ENCODE measurements at places on chromosomes 12 and 14. TPM values are rescaled to one million over a fixed set of nuclear protein-coding genes. Genes with fewer than 3 reads are reported as not detected.
A peak's percentile ranks its signal among the peaks of the same experiment; 100 is the strongest.

DNA sequence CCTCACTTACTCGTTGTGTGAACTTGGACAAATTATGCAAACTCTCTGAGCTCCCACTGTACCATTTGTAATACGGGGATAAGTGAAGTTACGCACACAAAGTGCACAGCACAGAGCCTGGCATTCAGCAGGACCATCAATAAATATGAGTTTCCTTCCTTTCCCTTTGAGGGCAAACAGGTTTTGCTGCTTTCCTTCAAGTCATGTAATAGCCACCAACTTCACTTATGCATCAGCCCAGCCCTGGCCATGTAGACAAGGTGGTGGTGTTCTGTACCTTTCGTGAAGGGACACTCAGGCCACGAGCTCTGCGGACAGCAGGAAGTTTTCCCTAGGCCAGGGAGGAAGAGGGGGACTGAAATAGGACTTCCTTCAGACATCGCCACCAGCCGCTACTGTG lies 272.7 kb downstream of the CACNA1C start:
- H3K4me1 ChIP-seq: peaks cover 17% of the 10 kb centered on the region
- H3K27me3 ChIP-seq: no peaks in the 10 kb centered on the region

GRCh38 chr14:75845136-75845804 lies 136.5 kb downstream of the TGFB3 start:
- no peak for DNase-seq
- no peak overlapping the region for H3K27ac ChIP-seq
- H3K4me1 ChIP-seq: peaks cover 40% of the 10 kb centered on the region
- no peaks in the 10 kb centered on the region for H3K27me3 ChIP-seq
- H3K36me3 ChIP-seq: peaks cover 10% of the 10 kb centered on the region

DNA sequence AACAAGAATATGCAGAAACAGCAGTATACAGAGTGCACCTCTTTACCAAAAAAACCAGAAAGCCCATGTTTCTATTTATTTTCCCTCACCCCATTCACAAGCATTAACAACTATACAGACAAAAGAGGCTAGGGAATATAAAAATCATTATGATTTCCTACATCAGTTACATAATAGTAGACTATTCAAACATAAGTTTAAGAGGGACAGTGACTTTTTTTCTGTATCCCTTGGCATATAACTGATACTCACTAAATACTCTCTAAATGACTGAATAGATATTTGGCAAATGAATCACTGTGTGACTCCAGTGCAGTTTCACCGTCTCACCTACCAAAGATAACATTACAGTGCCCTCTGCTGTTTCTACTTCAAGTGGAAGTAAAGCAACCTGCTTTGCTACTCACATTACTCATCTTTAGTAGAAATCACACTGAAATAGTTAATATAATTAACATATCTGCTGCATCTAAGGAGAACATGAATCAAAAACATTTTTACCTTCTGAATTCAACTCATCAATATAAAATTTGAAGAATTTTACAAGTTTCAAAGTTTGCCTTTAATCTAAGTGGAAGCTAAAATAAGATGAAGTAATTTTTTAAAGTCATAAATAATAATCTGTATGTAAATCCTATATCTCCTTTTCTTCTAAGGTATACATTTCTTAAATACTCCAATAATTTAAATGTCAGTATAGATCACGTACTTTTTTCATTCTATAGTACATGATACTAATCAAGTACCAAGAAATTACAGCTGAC lies 103.8 kb downstream of the OSBPL8 start:
- DNase-seq: peak; percentile 92
- no peaks in the 10 kb centered on the region for H3K27me3 ChIP-seq
- H3K27ac ChIP-seq: peak overlapping the region; percentile 74
- peaks cover 49% of the 10 kb centered on the region for H3K4me1 ChIP-seq
- peaks cover 8% of the 10 kb centered on the region for H3K36me3 ChIP-seq

DNA sequence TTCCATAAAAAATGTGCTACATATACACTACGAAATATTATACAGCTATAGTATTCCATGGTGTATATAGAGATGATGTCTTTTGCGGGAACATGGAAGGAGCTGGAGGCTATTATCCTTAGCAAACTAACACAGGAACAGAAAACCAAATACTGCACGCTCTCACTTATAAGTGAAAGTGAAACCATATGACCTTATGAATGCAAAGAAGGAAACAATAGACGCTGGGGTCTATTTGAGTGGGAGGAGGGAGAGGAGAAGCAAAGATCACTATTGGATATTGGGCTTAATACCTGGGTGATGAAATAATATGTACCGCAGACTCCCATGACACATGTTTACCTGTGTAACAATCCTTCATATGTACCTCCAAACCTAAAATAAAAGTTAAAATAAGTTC lies 142.8 kb downstream of the LRFN5 start:
- H3K36me3 ChIP-seq: no peaks in the 10 kb centered on the region
- H3K4me3 ChIP-seq: peak overlapping the region; percentile 20
- no peak overlapping the region for H3K27ac ChIP-seq
- DNase-seq: no peak
- no peaks in the 10 kb centered on the region for H3K4me1 ChIP-seq

- peaks cover 9% of the 10 kb centered on the region for H3K27me3 ChIP-seq
- no peak overlapping the region for H3K27ac ChIP-seq
- no peaks in the 10 kb centered on the region for H3K36me3 ChIP-seq
- no peaks in the 10 kb centered on the region for H3K4me1 ChIP-seq
Observed at GRCh38 chr12:41507286-41507685, 319.2 kb downstream of the PDZRN4 start.

DNA sequence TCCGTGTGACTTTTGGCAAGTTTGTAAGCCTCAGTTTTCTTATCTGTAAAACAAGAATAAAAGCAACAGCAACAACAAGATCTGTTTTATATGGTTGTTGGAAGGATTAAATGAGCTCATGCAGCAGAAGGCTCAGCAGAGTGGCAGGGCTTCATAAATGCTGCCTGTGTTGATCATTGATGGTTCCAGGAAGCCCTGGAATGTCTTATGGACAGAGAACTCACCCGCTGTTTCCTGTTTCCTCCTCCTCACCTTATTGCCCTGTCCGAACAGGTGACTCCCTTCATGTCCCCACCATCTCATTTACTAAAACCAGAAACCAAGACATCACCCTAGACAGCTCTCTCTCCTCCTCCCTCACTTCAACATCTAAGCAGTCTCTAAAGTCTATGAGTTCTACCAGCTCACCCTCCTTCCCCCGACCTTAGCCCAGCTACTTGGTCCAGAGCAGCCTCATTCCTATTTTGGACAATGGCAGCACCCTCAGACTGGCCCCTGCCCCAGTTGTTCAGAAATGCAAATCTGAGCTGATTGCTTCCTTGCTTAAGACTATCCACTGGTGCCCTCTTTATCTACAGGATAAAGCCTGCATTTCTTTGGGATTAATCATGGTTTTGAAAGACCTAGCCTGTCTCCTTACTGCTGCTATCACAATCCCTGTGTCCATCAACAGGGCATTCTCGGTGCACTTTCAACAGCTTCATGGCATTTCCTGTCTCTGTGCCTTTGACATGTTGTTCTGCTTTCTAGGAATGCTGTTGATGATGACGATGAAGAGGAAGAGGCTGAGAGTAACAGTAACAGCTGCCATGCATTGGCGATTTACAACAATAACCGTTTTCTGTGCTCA lies 21.4 kb upstream of the GSG1 start:
- DNase-seq: peak; percentile 62
- no peaks in the 10 kb centered on the region for H3K27me3 ChIP-seq
- peak overlapping the region; percentile 20 for H3K27ac ChIP-seq

Gene EFS
- 11.5 TPM for total RNA-seq

Gene POTEM
- total RNA-seq: not detected

Data from HFFc6 (cell line).